Activated T-helper 1 cell treated with anti-CD3 and anti-CD28 coated beads, Interleukin-12 subunit alpha, Interleukin-12 subunit beta, Interleukin-2, Interleukin-4 antibody, amounts not matched to agents 30 ng/mL and 10 ng/mL and 1 ng/mL, durations not matched to agents 14 hours and 24 hours and 36 hours (primary cell): ENCODE measurements at places on chromosomes 1 and 21.

DNA sequence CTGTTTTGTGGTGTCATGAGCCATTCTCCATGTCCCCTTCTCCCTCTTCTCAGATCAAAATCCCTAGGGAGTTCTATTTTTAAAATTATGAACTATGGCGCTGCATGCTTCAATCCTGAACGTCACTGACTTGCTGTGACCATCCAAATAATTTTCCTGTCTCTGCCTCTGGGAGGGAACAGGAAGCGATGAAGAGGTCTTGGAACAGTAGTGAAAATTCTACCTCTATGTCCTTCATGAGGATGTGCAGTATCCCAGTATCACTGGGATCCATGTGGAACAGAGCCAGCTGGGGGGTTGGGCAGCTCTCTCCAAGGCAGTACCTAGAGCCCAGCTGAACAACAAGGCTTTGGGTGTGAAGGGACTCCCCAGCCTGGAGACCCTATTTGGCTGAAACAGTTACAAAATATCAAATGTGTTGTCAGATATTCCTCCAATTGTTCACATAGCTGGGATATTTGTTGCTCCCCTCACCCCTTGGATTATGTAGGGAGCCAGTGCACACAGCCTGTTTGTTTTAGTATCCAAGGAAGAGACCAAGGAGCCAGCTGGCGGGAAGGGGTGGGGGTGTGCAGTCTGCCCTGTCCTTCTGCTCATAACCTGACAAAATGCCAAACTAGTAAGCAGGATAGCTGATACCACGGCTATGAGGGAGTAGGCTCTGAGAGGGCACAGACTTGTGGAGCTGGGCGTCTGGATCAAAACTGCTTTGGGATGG is 7.6 kb downstream of the DCLRE1B start:
- DNase-seq, result no peak

DNA sequence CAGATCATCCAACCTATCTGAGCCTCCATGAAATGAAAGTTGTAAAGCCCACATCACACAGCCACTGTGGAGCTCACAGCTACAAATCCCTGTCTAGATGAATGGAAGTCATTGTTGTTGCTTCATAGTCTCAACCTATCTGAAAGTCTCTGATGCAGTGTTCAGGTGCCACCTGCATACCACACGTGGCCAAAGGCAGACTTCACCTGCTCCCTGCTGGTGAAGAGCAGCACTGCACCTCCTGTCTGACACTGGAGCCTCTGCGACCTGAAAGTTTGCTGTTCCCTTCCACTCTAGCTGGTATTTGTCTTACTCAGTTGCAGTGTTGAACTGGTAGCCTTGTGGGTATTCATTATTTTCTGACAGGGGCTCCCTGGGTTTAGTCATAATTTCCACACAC is 18.4 kb downstream of the LORICRIN start:
- DNase-seq, result no peak

- DNase-seq, result no peak
Measured at GRCh38 chr1:81731989-81732388, 68.7 kb upstream of the ADGRL2 start.

- DNase-seq, result no peak
Measured at GRCh38 chr1:34500451-34500850, 254.4 kb upstream of the GJB5 start.

GRCh38 chr1:203251466-203251865 is 22.0 kb upstream of the CHIT1 start:
- DNase-seq, result no peak

- no peak for DNase-seq
Measured at GRCh38 chr1:111399792-111400610, 27.5 kb downstream of the OVGP1 start.

DNA sequence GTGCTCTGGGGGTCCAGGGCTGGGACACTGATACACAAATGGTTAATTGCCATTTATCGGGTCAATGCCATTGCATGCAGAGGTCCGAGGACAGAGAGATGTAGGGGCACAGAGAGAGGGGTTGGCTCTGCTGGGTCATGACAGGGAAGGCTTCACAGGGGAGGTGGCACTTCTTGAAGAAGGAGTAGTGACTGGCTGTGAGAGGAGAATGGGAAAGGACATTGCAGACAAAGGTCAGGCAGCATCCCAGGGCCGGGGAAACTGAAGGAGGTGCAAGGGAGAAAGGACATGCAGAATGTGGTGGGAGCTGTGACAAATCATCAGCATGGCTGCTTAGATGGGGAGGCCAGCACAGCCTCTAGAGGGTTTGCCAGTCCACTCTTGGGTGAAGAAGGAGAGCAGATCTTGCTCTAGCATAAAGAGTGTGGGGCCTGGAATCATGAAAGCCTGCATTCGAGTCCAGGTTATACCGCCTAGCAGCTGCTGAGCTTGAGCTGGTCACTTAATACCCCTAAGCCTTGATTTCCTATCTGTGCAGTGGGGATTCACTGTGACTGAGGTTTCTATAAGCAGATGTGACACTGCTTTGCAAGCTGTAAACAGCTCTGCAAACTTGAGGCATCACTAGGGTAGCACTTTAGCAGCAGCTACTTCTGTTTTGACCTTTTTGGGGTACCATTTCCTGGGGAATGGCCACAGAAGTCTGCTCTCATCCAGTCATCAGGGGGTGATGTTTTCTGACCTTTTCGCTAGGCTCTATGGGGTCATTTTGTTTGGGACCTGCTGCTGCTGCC is 59.2 kb upstream of the EPS8L3 start:
- DNase-seq, result no peak

GRCh38 chr1:3000671-3001470 is 20.4 kb upstream of the ACTRT2 start:
- no peak for DNase-seq

GRCh38 chr21:42308914-42309752 is 6.1 kb downstream of the TFF3 start:
- DNase-seq, result no peak

DNA sequence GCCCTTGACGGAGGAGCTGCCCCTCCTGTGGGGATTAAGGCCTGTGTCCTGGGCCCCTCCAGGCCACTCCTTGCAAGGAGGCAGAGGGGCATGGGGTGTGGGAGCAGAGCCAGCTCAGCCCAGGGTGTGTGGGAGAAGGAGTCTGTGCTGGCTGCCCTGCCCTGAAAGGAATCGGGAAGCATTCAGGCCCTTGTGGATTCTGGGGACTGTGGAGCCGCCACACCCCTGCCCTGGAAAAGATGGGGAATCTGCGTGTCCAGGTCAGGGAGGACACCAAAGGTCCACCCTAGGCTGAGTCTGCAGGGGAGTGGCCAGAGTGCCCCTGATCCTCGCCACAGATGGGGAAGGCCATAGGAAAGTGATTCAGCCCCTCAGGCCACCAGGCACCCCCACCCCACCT is 16.5 kb upstream of the PRDM16 start:
- no peak for DNase-seq

DNA sequence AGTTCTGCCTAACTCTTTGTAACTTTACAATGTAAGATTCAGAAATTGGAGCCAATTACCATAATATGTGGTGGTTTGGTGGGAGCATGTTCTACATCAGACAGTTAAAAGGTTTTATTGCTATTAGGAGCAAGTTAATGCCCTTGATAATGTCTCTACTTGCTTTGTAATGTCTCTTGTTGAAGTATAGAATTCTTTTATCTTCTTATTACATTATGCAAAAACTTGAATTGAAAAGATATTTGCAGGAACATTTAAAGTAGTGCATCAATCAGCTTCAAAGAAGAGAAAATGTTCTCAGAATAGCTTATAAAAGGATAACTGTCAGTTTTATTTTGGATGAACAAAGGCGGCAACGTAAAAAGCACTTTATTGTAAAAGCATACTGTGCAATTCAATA is 77.8 kb downstream of the RWDD3 start:
- no peak for DNase-seq

DNA sequence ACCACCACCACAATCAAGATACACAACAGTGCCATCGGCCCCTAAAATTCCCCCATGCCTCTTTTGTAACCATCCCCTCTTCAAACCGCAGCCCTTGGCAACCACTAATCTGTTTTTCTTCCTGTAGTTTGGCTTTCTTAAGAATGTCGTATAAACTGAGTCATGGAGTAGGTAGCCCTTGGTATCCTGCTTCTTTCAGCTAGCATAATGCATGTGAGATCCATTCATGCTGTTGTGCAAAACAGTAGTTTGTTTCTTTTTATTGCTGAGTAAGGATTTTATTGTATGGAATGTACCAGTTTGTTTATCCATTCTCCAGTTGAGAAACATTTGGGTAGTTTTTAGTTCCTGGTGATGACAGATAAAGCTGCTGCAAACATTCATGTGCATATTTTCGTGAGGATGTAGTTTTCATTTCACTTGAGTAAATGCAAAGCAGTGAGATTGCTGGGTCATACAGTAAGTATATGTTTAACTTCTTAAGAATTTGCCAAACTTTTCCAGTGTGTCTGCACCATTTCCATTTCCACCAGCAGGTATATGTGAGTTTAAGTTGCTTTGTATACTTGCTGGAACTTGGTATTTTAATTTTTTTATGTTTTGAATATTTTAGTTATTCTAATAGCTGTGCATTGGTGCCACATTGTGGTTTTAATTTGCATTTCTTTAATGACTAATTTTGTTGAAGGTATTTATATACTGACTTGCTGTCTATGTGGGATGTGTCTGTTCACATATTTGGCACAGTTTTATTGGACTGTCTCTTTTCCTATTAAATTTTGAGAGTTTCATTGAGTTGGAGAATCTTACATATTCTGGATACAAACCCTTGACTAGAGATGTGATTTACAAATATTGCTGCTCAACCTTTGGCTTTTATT is 148.4 kb upstream of the MAP1LC3C start:
- DNase-seq, result no peak

- DNase-seq, result no peak
Measured at GRCh38 chr1:19720973-19721372, 56.3 kb downstream of the HTR6 start.

- DNase-seq, result no peak
Measured at GRCh38 chr21:26199456-26199855, 28.9 kb upstream of the APP start.

DNA sequence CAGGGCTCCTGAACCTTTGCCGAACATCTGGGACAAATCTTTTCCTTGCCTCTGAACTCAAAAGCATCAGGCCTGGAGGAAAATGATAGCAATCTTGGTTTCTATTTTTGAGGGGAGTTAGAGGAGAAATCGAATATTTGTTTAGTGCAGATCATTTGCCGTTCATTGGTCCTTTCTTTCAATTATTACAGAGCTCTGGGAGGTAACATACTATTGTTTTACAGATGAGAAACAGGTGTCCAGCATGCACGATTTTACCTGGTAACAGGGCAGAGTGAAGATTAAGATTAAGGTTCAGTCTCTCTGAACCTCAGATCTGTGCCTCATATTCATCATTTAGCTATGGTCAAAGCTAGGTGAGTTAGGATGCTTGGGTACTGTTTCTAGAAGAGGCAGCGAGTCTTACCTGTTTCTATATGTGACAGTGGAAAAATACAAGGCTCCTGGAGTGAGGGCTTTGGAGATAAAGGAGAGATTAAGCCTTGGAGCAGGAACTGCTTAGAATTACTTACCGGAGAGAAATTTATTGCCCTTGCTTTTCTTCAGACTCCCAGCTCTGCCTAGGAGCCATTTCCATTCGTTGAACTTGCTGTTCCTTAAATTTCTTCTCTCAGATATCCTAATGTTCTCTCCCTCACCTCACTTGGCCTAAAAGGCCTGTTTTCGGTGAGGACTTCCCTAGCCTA is 1.4 kb downstream of the PRCC start:
- no peak for DNase-seq
